HCEC 1CT (cell line): ENCODE measurements at places on chromosomes 3 and 15.

DNA sequence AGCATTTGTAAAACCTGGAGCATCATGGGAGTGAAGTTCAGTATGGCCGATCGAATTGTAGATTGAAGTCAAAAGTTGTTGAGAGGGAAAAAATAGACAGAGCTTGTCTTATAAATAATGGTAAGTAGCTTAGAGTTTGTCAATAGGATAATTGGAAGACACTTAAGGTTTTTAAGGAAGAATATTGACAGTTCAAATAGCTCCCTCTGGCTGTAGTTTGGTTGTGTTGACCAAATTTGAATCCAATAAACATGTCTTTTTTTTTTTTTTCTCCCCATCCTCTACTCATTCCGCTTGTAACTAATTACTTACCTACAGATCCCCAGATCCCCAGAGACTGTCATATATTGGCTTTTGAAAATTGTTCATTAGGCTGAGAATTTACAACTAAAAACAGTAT, 677.0 kb downstream of the AGBL1 start:
- DNase-seq, result no peak

- peak; percentile 49 for DNase-seq
Observed at GRCh38 chr3:127652246-127652995, 20.3 kb upstream of the ABTB1 start.

DNA sequence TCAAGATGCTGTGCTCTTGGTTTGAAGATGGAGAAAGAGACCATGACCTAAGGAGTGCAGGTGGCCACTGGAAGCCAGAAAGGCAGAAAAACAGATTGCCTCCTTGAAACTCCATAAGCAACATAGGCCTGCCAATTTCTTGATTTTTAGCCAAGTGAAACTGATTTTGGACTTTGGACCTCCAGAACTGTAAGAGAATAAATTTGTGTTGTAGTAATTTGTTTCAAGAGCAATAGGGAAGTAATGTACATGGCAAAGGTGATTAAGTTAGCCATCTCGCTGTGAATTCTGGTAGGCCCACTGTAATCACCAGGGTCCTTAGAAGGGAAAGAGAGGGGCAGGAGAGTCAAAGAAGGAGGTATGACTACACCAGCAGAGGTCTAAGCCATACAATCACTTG, 238.8 kb downstream of the CNTN3 start:
- DNase-seq, result no peak

DNA sequence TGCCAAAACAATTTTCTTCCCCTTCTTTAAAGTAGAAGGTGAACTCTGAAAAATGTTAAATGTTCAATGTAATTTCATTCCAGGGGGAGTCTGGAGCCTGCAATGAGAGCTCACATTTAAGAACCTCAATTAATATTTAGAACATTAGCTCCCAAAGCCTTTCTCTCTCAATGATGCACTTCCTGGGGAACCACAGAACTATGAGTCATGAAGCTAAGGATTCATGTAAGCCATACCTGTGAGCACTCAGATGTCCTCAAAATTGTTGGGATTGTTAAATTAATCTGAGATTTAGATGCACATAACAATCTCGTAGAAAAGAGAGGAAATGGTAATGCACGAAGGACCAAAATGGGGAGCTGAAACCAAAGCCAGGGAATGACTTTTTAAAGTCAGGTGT, 244.2 kb upstream of the LRIG1 start:
- DNase-seq, result peak; percentile 41

DNA sequence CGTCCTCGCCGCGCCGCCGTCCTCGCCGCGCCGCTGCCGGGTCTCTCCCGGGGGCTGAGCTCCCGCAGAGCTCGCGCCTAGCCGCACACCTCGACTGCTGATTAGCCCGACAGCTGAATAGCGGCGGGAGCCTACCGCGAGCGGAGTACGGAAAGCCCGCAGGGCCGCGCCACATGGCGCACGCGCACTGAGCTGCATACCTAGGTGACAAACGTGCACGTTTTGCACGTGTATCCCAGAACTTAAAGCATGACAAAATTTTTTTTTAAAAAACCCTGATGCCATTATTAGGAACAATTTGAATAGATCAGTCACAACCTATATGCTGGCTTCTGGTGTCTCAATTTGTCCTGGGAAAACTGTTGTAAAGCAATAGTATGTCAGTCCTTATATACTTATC, at the start of gene GOLGA8A:
Gene GOLGA8A, minus strand, starts transcription at position 122 of the 400 bp plus-strand sequence. CDS start 48,117 bp downstream, outside the sequence.
- DNase-seq, result peak; percentile 2

DNA sequence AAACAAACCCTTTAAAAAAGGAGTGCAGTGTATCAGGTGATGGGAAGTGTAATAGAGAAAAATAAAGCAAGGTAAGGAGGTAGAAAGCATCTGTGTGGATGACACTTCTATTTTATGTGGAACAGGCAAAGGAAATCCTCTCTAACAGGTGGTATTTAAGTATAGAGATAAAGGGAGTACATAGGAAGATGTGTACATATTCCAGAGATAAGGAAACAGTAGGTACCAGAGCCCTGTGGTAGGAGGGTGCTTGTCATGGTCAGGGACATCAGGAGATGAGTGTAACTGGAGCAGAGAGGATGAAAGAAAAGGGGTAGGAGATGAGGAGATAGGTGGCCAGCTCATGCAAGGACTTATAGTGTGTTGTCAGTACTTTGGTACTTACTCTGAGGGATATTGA, 65.8 kb downstream of the CHST2 start:
- no peak for DNase-seq
